ENCODE measurements at places on chromosomes 1 and 21.

DNA sequence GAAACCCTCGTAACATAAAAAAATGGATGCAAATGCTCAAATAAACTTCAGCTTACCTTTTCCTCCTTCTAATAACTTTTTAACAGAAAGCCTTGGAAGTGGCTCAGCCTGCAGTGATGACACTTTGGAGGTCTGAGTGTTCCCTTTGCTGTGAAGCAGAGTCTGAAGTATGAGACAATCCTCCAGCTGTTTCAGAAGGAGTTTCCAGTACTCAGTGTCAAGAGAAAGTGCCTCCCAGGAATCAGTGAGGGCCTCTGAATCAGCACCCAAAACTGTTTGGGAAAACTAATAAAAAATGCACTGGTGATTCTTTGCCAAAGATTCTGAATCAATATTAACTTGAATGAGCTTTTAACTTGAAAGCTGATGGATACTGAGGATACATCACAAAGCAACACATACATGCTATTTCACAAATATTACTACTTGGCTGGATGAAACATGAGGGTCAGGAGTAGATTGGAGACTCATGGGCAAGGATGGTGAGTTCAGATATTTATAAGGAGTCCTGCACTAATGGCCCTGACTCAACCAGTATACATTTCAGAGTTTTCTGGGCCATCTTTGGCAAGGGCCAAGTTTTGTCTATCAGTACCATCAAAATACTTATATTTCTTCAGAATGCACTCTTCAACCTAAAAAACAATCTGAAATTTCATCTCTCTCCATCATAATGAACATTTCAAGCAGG is 77.0 kb downstream of the IARS2 start:
- DNase-seq = no peak

- no peak for DNase-seq
Measured at GRCh38 chr1:179144626-179145025, 62.8 kb downstream of the TOR3A start.

- no peak for DNase-seq
Measured at GRCh38 chr1:11417162-11417561, 61.8 kb upstream of the DISP3 start.

- DNase-seq = no peak
Measured at GRCh38 chr1:206725109-206725963, 40.6 kb downstream of the MAPKAPK2 start.

DNA sequence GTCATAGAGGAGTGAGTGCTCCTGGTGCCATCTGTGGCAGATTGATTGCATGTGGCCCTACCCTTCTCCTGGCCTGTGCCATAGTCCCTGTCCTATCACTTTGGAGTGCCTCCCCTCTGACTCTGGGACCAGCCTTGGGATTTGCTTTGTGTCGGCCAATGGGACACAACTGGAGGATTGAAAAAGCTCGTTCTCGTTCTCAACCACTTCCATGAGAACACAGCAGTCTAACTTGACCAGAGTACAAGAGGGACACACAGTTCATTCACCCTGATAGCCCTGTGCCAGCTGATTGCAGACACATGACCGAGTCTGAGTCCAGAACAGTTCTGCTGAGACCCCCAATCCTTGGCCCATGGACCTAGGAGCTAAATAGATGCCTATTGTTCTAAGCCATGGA is 47.8 kb downstream of the C1orf198 start:
- no peak for DNase-seq

GRCh38 chr1:18784482-18784831 is 75.0 kb downstream of the TAS1R2 start:
- no peak for DNase-seq

DNA sequence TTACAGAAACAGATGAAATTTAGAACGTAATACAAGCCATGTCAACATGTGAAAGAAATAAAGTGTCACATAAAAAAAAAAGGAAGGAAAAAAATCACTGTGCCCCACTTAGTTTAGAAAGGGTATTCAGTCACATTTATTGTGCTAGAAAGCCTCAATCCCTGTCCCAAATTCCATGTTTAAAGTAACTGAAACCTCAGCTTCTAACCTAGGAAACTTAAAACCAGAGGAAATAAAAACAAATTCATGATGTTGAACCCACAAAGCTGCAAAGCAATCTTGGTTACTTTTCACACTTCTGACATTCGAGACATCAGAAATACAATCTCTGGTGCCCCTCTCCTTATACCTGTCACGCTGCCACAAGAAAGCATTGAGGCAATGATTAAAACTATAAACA is 101.8 kb downstream of the NBPF12 start:
- no peak for DNase-seq

GRCh38 chr1:222739465-222739864 is 2.5 kb downstream of the FAM177B start:
- DNase-seq = no peak

DNA sequence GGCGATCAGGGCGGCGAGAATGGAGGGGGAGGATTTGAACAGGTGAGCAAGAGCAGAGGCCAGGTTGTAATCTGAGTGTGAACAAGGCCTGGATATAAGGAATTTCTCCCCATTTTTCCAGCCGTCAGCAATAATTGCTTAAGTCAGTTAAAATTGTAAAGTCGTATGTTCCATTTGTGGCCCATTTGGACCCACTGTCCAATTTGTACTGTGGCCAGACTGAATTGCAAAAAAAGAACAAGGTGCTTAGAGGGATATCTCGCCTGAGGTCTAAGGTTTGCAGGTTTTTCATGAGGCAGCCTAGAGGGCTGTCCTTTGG is 1.0 kb downstream of the ERVH48-1 start:
- DNase-seq = no peak
